A549 treated with RU486 at 1 μM for 4 hours (cell line): ENCODE measurements at places on chromosomes 4 and X. TPM values are rescaled to one million over a fixed set of nuclear protein-coding genes. Genes with fewer than 3 reads are reported as not detected.

Gene TMPRSS11D
- total RNA-seq: not detected in 5 replicates

Gene RPS6KA6
- total RNA-seq: 3.1 to 6.9 TPM (median 6.1 TPM) in 5 replicates

Gene SMIM10L2A
- total RNA-seq: 0.15 to 0.24 TPM (median 0.19 TPM) in 5 replicates

Gene SMR3A
- not detected in 5 replicates for total RNA-seq

Gene CCDC120
- total RNA-seq: 2.8 to 4.2 TPM (median 3.6 TPM) in 5 replicates

Gene EREG
- 18.7 to 53.5 TPM (median 45.9 TPM) in 5 replicates for total RNA-seq

Gene SPANXA1
- total RNA-seq: 0.22 TPM in 1 of 5 replicates, not detected in the others

Gene TENM3
- 1.2 to 1.6 TPM (median 1.4 TPM) in 5 replicates for total RNA-seq

Gene SHROOM3
- 3.7 to 6.8 TPM (median 5.9 TPM) in 5 replicates for total RNA-seq

Gene CNGA1
- total RNA-seq: 0.14 to 0.51 TPM in 2 of 5 replicates, not detected in the others

Gene GAGE2A
- total RNA-seq: not detected in 5 replicates

Gene PCDH10
- 0.09 to 0.23 TPM (median 0.14 TPM) in 5 replicates for total RNA-seq

Gene KLKB1
- total RNA-seq: not detected in 5 replicates

Gene PIR
- 49.7 to 57.9 TPM (median 56.2 TPM) in 5 replicates for total RNA-seq

Gene HPGD
- 43.8 to 58.1 TPM (median 51.3 TPM) in 5 replicates for total RNA-seq
